Activated T-cell treated with anti-CD3 and anti-CD28 coated beads for 4 hours (primary cell): ENCODE measurements at places on chromosomes 6 and 20.

DNA sequence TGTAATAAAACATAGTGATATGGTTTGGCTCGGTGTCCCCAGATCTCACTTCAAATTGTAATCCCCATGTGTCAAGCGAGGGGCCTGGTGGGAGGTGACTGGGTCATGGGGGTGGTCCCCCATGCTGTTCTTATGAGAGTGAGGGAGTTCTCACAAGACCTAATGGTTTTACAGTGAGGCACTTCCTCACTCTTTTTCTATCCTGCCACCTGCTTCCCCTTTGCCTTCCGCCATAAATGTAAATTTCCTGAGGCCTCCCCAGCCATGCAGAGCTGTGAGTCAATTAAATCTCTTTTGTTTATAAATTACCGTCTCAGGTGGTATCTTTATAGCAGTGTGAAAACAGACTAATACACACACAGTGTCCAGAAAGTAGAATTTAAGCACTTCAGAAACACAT lies 78.5 kb downstream of the REPS1 start:
- DNase-seq, result no peak

DNA sequence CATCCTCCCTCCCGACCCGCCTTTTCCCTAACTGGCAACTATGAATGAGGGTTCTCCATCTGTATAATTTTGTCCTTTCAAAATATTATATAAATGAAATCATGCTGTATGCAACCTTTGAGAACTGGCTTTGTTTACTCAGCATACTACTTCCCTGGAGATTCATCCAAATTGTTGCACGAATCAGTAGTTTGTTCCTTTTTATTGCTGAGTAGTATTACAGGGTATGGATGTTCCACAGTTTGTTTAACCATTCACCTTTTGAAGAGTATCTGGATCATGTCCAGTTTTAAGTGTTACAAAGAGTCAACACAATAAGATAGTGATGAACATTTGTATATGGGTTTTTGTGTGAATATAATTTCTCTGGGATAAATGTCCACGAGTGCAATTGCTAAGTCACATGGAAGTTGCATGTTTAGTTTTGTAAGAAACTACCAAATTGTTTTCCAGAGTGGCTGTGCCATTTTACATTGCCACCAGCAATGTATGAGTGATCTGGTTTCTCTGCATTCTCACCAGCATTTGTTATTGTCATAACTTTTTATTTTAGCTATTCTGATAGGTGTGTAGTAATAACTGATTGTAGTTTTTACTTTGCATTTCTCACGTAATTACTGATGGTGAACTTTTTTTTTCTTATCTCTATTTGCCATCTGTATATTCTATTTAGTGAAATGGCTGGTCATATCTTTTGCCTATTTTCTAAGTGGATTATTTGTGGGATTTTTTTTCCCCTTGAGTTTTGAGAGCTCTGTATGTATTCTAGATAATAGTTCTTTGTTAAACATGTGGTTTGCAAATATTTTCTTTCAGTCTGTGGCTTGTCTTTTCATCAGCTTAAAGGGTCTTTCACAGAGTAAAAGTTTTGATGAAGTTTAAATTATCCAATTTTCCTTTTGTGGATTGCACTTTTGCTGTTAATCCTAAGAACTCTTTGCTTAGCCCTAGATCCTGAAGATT lies 14.4 kb upstream of the RNF24 start:
- no peak for DNase-seq

GRCh38 chr6:161792851-161793493 lies 519.1 kb upstream of the AGPAT4 start:
- no peak for DNase-seq

DNA sequence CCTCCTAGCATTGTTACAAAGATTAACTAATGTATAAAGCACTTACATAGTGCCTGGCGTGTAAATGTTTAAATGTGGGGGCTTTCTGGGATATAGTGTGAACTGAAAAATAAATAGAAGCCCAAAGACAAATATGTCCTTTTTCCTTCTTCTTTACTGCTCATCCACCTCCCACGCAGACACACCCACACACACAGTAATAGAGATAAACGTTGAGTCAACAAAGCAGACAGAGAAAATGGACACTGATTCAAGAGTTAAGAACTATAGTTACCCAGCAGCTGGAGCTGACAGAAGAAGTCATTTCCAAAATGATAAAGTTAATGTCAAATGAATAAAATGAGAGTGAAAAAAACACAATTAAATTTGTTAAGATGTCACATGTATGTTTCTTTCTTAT lies 68.3 kb downstream of the FHL5 start:
- DNase-seq, result peak; percentile 7

- no peak for DNase-seq
Measured at GRCh38 chr6:143687591-143687990, 9.8 kb downstream of the PHACTR2 start.

DNA sequence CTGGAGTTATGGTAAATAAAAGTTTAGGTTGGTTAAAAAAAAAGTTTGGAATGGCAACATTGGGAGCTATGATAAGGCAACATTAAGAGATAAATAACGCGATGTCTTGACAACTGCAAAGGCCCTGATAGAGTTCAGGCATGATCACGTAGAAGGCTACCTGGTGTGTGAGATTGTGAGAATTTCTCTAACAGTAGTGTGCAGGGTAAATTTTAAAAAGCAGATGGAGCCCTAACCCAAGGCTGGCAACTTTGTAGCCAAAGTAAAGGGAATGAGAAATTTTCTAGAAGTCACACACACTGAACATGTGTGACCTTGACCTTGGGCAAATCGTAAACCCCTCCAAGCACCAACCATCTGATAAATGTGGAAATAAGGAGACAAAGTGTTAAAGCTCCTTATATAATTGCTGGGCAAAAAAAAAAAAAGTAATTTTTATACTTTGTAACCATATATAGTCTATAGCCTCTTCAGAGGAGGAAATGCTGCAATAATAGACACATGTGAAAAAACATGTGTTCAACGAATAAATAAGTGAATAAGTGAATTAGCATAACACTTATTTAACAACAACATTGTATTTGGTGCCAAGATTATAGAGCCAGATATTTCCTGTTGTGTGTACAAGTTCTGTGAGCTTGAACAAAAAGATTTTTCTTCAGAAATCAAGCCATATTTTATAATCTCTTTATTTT lies 18.2 kb downstream of the KCNQ5 start:
- no peak for DNase-seq

DNA sequence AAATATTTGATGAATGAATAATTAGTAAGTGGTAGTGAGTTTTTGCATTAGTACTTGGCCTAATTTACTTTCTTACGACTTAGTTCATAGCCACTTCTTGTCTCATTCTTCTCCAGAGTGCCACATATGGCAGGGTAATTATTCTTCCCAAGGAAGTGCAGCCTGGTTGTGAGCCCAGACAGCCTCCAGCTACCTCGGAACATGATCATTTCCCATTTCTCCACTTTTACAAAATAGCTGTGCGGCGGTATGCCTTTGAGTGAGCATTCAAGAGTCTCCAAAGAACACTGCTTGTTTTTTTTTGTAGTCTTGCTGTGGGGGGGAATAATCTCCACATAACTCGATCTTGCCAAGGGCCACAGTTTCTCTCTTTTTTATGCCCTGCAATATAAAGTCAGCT lies 765.0 kb downstream of the HDGFL1 start:
- no peak for DNase-seq

- DNase-seq, result no peak
Measured at GRCh38 chr6:113694278-113695077, 162.7 kb upstream of the MARCKS start.
